ENCODE measurements at places on chromosomes 4 and X. TPM values are rescaled to one million over a fixed set of nuclear protein-coding genes. Genes with fewer than 3 reads are reported as not detected.

The GPR34 gene
- total RNA-seq, result not detected

The BANK1 gene
- not detected for total RNA-seq

The RGN gene
- total RNA-seq, result 0.10 TPM

The NUDT6 gene
- 21.4 TPM for total RNA-seq

All from RPMI7951 (cell line).